ENCODE measurements at places on chromosomes 12 and 14.

- DNase-seq, result peak; percentile 73
These were observed 36.7 kb upstream of the LGALS3 start for GRCh38 chr14:55092341-55092740.

DNA sequence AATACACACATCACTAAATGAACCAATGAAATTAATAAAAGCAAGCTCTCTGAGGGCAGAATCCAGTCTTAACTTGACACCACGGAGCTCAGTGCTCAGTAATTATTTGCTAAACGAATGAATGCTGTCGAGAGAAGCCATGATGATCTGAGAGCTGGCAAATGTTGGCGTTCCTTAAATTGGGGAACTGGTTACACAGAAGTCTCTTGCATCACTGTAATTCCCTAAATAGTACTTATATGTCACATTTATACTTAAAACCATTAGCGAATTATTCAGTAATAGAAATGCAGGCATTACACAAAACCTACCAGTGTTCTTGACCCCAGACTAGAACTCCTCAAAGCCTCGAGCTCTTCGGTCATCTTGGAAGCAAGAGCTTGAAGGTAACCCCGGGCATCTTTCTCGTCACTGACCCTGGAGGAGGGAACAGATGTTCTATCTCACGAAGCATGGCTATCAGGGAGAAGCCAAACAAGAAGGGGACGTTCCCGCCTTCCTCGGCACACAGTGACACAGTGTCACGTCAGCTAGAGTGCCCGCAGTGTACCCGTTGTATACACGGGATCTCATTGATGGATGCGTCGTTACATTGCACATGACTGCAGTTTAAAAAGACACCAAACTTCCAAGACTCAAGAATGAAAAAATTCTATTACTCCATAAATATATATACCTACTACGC lies 43.6 kb downstream of the AMN start:
- no peak for DNase-seq

DNA sequence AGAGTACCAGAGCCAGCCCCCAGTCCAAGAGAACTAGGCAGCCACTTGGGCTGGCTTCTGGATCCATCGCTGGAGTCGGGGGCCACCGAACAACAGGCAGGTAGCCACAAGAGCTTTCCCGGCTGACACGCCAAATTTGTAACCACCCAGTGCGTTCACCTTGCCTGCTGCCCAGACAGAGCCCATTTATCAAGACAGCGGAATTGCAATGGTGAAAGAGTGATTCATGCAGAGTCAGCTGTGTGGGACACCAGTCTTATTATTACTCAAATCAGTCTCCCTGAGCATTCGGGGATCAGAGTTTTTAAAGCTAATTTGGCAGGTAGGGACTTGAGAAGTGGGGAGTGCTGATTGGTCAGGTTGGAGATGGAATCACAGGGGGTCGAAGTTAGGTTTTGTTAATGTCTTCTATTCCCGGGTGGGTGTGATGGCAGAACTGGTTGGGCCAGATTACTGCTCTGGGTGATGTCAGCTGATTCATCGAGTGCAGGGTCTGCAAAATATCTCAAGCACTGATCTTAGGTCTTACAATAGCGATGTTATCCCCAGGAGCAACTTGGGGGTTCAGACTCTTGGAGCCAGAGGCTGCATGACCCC lies 64.3 kb downstream of the PDE6H start:
- no peak for DNase-seq

DNA sequence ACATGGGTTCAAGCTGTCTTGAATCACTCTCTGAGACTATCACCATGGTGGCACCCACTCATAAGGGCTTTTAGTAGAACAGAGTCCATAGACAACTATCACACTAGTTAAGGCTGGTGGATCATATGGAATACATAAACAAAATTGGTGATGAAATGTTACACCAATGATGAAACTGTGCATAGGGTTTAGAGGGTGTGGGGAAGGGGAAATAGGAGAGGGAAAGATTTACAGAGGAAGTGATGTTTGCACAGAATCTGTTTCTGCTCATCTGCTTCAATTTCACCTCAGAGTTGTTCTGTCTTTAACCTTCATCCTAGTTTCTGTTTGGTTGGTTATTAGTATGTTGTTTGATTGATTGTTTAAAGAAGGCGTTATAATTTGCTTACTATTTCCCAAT lies 2.4 kb upstream of the RXYLT1 start:
- no peak for DNase-seq

DNA sequence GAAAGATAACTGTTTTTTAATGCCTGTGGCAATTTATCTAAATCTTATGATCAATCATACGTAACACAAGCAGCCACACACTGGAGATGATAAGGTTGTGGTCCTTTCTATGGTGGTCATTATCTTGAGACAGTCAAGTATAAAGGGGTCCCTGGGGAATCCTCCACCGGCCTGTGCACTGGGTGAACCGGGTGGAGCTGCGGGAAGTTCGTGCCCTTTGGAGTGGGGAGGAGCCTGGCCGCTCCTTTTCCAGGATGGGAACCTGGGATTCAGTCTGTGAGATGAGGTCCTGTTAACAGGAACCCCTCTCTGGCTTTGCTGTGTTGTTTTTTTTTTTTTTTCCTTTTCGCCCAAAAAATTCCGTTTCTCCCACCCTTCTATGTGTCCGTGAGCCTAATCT lies 167.5 kb upstream of the RPL10L start:
- no peak for DNase-seq

DNA sequence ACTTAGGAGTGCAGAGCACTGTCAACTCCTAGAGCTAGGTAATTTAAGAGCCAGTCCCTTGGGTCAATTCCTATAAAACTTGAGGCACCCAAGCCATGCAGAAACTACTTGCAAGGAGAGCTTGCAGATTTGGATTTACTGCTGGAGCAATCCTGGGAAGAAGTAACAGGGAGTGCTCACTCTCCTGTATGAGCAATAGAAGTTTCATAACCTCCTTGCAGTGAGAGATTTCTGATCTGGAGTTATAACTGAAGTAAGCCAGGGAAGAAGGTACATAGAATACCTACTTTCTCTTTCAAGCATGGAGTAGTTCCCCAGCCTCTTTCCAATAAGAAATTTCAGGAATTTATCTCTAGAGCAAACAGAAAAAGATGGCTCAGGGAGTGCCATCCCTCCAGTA lies 650.1 kb upstream of the USP15 start:
- no peak for DNase-seq

GRCh38 chr14:33709283-33709682 lies 241.6 kb downstream of the EGLN3 start:
- DNase-seq, result no peak

GRCh38 chr12:28994179-28994715 lies 154.8 kb upstream of the FAR2 start:
- no peak for DNase-seq

DNA sequence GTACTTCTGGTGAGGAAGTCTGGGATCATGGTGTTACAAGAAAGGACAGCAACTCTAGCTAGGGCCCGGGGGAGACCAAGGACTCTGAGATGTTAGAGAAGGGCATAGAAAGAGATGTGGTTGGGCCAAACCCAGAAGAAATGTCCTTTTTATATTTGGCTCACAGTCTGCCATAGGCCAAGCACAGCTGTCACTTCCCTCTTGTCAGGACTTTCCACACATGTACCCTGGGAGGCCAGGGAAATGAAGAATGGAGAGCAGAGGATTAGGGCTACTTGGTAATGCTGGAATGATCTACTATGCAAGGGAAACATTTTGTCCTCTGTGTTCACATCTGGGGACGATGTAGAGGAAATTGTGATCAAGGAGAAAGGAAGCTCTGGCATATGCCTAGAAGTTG lies 9.2 kb downstream of the MYO1A start:
- peak; percentile 37 for DNase-seq

GRCh38 chr12:121804417-121805111 lies 755 bp downstream of the SETD1B start:
- peak; percentile 43 for DNase-seq

- no peak for DNase-seq
These were observed 77.4 kb upstream of the ALG10 start for GRCh38 chr12:33944703-33945437.

- peak; percentile 58 for DNase-seq
These were observed 682 bp downstream of the CREBL2 start for GRCh38 chr12:12612358-12612757.

DNA sequence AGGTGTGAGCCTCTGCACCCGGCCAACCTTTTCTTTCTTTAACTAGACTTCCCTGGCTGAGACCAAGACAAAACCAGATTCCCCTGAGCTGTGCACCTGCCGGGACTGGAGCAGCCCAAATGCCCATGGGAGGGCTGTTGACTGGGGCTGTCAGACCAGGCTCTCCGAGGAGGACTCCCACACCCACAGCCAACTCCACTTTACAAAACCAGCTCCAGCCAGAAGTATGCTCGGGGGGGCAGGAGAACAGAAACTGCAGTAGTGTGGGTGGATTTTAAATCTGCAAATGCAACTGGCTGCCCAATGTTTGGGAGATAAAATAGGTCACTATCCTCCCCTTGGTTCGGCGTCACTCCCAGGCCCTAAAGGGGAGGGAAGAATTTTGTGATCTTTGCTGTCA lies 78.5 kb downstream of the VCPKMT start:
- DNase-seq, result no peak

- DNase-seq, result no peak
These were observed 18.6 kb upstream of the RERGL start for GRCh38 chr12:18108611-18109010.

- peak; percentile 38 for DNase-seq
These were observed 32.1 kb downstream of the PPFIBP1 start for GRCh38 chr12:27555925-27556778.

DNA sequence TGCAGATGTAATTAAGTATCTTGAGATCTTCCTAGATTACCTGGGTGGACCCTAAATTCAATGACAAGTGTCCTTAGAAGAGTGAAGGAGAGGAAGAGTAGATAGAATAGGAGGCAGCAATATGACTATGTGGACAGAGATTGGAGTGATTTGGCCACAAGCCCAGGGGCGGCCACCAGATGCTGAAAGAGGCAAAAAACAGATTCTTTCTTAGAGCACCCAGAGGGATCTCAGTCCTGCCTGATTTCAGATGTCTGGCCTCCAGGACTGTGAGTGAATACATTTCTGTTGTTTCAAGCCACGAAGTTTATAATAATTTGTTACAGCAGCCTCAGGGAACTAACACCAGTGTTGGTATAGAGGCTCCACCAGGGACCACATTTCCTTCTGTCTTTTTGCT lies 67.3 kb downstream of the DACT1 start:
- no peak for DNase-seq

- no peak for DNase-seq
These were observed 41.3 kb downstream of the FANCM start for GRCh38 chr14:45177076-45177475.

- DNase-seq, result no peak
These were observed 49.1 kb downstream of the CCER1 start for GRCh38 chr12:90905691-90906370.

GRCh38 chr12:110501399-110501751 lies 536 bp downstream of the VPS29 start:
- peak; percentile 73 for DNase-seq

DNA sequence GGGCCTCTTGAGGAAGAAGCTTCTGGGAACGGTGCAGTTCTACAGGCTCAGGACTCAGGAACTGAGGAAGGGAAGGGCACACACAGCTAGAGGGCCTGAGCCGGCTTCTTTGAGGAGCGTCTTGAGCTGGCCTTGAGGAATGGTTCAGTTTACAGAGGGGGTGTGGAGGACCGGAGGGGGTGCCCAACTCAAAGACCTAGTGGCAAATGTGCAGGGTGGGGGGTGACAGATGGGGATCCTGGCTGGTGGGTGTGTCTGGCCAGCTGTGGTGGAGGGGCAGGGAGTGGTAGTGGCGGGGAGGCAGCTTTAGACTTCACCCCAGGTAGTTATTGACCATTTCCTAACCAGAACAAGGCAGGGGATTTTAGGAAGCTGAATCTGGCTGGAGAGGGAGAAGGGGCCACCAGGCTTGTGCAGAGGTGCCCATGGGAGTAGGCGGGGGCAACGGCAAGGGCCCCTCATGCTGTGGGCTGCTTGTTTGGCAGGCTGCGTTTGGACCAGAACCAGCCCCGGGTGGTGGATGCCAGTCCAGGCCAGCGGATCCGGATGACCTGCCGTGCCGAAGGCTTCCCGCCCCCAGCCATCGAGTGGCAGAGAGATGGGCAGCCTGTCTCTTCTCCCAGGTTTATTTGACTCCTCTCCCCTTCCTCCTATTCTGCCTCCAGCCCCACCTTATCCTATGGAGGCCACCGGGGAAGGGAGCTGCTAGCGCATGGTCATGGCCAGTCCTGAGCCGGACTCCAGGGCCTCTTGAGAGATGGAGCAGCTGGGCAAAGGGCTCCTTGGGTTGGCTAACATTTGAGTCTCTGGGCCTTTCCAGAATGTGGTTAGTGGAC lies 27.8 kb downstream of the PAPLN start:
- no peak for DNase-seq

DNA sequence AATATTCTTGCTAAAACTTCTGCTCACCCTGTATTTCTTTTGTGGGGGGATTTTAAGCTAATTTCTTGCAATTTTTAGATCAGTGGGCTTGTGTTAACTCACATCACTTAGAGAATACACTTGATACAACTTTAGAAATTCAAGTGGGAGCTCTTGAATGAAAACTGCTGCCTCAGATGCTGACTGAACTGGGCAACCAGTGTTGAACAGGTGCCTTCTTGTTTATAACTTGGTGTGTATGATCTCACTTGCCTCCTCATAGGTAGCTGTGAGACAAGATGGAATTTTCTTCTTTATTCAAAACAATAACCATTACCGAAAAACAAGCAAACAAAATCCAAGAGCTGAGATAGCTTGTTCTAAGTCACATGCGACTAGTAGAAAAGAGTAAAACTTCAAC lies 63.5 kb downstream of the FGD4 start:
- DNase-seq, result peak; percentile 31

DNA sequence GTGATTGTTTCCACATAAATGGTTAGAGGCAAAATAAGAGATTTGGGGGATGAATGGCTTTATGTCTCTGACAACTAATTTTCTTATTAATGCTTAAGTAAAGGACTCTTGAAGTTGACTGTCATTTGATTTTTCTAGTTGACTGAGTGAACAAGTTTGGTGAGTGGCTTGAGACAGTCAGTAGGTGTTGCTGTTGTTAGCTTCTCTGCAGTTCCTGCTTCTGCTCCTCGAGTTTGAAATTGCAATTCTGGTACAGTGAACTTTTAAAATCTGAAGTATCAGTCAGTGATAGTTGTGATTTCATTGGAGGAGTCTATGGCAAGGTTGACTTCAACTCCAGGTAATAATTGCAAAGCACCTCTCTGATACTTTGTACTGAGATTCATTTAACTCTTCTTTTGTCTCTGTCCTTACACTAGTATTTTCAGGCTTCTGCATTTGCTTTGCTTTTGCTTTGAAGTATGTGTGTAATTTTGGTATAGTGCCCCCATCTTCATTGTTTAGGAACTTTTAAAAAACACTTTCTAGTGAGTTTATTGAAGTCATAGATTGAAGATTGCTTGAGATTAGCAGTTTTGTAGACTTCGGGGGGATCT lies 415.5 kb downstream of the PCNX1 start:
- DNase-seq, result peak; percentile 62

GRCh38 chr14:84209031-84209430 lies 1320.9 kb upstream of the FLRT2 start:
- no peak for DNase-seq

GRCh38 chr12:116773276-116773731 lies 35.2 kb downstream of the RNFT2 start:
- DNase-seq, result no peak
